ENCODE measurements at places on chromosomes 2 and 18.
A peak's percentile ranks its signal among the peaks of the same experiment; 100 is the strongest.

GRCh38 chr2:72891091-72891818 lies 4.0 kb downstream of the SPR start:
- no peak for DNase-seq

DNA sequence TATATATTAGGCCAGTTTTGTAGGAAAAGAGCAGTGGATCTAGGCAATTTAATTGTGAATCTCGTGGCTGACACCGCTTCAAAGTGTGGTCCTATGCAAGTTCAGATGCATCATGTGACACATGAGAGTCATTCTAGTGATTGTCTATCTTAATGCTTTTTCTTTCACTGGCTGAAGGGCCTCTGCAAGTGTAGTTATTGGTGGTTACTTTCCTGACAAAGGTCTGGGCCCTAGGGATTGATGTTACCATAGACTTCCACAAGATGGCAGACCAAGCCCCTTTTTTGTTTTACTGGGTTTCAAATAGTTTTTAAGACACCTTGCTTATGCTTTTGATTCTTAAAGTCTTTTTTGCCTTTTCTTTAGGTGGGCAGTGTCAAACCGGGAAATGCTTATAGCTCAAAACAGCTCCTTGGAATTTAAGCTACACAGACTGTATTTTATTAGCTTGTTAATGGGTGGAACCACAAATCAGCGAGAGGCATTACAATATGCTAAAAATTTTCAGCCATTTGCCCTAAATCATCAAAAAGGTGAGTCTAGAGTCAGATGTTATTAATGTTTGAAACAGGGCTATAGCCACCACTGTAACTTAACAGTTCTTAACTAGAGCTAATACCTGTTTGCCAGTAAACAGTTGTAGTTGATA lies 25.9 kb downstream of the CD8A start:
- peak; percentile 32 for DNase-seq

- no peak for DNase-seq
Observed at GRCh38 chr2:217948351-217948791, 54.4 kb downstream of the TNS1 start.

DNA sequence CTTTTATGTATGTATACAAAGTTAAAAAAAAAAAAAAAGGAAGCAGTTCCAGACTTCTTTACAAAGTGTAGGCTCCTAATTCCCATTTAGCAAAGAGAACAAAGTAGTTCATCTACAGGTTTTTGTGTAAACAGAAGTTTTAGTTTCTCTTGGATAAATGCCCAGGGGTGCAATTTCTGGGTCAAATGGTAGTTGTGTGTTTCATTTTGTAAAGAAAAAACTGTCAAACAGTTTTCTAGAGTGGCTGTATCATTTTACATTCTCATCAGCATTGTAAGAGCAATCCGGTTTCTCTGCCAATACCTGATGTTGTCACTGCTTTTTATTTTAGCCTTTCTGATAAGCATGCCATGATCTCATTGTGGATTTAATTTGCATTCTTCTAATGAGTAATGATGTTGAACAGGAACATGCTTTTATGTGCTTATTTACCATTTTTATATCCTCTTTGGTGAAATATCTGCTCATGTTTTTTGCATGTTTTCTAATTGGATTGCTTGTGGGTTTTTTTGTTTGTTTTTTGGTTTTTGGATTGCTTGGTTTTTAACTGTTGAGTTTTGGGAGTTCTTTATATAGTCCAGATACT lies 16.6 kb upstream of the PSME4 start:
- DNase-seq: peak; percentile 71

DNA sequence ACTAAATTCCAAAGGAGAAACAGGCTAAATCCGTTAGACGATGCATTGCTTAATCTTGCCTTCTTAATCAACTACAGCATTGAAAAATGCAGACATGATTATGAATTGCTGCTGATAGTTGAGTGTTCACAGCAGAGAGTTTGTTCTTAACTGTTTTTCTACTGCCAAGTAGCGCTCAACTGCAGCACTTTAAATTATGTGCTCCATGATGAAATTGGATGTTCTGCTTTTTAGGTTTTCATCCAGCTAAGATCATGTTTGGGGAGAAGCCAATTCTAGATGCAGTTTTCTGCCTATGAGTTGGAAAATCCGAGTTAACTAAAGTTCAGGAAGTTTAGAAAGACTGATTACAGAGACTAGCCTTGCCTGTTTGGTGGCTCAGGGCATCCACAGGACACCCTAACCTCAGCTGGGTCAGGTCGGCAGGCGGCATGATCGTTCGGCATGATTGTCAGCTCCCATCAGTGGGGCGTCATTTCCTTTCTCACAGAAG lies 119.4 kb upstream of the PIEZO2 start:
- DNase-seq: no peak

DNA sequence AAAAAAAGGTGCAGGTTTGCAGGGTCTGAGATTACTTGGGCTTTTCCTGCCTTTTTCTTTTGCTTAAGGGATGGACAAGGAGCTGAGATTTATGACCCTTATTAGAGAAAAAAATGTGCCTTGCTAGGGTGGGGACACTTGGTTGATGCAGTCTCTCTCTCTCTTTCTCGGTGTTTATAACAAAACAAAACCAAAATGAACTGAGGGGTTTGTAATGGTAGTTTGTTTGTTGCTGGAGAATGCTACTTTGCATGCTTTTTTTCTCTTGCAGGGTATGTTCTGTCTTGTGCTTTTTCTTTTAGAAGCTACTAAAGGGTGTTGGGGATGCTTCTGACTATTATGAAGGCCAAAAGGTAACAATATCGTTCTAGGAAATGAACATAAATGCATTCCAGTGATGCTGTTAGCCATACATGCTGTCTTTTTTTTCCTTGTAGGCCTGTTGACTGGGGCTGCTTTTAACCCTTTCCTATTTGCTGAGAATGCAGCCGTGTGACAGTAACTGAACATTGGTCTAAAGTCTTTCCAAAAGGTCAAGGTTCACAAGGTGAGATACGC lies 435 bp downstream of the ZNF532 start:
- DNase-seq: no peak

GRCh38 chr2:216492597-216493333 lies 5.9 kb upstream of the RPL37A start:
- DNase-seq: no peak
